ENCODE measurements at places on chromosomes 11 and 22.

GRCh38 chr11:117923275-117923674 is 5.9 kb downstream of the TMPRSS13 start:
- DNase-seq = no peak

DNA sequence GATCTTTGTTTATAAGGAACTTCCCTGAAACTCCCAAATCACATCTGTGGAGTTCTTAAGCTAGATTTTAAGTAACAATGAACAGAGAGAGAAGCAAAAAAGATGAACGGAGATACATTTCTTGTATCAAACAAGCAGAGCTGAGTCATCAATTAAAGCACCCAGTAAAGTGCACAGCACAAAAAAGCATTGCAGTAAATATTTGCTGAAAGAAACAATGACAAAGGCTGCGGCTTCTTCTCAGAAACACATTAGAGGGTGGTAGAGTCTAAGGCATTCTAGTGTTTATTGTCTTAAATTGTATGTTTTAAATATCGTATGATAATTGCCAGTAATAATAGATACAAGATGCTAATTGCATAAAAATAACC is 941.6 kb upstream of the CHORDC1 start:
- no peak for DNase-seq

GRCh38 chr22:44685384-44686056 is 16.5 kb upstream of the PRR5 start:
- DNase-seq = peak; percentile 85

DNA sequence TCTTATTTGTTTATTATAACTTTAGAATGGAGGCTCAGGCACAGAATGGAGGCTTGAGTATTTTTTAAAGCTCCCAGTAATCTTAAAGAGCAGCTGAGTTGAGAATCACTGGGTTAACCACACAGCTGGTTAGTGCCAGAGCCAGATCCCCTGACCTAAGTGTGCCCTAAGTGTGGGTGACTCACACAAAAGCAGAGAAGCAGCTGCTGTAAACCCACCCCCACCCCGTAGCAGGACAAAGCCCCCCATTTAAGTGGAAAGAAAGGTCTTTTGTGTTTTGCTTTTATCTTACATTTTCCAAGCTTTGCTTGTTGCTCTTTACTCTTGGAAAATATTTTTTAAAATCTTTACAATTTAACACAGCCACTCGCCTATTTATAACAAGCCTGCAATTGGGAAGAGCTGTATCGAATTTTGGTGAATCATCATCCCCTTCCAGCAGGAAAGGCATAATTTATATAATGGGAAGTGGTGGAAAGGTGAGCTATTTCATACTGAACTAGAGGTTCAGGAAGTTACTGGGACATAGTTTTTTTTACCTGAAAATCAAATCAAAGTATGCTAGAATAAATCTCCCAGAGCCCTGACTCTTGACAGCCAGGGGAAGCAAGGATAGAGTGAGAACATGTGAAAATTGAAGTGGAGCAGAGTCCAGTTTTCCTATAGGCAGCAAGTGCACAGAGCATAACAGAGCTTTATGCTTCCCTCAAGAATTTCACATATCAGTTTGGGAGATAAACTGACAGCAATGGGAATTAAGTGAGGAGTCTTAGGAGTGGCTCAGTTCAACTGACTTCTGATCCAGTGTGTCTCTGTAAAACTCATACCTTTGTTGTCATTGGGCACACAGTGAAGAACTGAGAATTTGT is 405.7 kb downstream of the AASDHPPT start:
- DNase-seq = no peak

DNA sequence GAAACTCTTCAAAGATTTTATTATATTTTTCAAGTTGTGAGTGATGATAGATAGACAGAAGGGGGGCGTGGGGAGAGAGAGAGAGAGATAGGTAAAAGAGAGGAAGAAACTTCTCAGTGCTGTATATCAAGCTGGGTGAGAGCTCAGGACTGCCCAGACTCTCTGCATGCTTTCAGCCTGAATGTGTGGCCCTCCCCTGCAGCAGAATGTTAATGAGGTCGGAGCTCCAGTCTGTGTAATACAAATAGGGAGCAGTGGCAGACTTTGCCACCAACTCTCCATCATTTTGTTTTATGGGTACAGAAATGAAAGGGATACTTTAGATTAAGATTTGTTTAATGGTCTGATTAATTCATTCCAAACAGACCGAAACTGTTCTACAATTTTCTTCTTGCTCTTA is 752.8 kb downstream of the OPCML start:
- no peak for DNase-seq

GRCh38 chr11:119421941-119422808 is 797 bp downstream of the THY1 start:
- no peak for DNase-seq

DNA sequence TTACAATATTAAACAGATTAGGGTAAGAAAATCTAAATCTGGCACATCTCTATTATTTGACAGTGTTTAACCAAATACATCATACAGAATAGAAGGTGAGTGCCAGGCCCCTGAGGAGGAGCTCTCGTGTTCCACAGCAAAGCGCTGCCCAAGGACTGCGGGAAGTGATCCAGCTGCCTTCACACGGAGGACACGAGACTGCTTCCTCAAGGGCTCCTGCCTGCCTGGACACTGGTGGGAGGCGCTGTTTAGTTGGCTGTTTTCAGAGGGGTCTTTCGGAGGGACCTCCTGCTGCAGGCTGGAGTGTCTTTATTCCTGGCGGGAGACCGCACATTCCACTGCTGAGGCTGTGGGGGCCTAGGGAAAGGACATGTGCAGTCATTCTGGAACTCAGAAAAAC is 71.1 kb downstream of the NCAPD3 start:
- DNase-seq = no peak

- no peak for DNase-seq
Observed at GRCh38 chr22:39839917-39840510, 53.5 kb downstream of the ENTHD1 start.

DNA sequence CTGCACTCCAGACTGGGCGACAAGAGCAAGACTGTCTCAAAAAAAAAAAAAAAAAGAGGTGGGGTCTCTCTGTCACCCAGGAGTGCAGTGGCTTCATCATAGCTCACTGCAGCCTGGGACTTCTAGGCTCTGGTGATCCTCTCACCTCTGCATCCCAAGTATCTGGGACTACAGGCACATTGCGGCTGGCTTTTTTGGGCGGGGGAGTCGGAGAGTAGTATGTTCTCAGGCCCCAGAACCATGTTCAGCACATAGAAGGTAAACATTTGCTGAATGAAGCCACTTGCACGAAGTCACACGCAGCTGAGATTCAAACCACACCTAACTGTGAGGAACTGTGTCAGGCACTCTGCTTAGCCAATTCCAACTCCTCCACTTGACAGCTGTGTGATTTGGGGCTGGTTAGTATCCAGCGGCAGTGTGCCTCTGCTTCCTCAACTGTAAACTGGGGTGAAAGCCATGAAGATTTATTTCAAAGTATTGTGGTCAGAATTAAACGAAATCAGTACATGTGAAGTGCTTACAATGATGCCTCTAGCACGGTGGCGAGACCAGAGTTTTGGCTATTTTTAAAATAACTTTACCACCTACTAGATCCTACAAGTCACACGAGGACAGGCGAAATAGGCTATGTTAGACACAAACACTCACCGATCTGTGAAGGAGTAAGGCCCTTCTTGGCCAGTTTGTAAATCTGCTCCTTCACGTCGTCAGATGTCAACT is 789 bp downstream of the RPS13 start:
- DNase-seq = no peak
